ENCODE measurements at places on chromosomes 11 and 22.

DNA sequence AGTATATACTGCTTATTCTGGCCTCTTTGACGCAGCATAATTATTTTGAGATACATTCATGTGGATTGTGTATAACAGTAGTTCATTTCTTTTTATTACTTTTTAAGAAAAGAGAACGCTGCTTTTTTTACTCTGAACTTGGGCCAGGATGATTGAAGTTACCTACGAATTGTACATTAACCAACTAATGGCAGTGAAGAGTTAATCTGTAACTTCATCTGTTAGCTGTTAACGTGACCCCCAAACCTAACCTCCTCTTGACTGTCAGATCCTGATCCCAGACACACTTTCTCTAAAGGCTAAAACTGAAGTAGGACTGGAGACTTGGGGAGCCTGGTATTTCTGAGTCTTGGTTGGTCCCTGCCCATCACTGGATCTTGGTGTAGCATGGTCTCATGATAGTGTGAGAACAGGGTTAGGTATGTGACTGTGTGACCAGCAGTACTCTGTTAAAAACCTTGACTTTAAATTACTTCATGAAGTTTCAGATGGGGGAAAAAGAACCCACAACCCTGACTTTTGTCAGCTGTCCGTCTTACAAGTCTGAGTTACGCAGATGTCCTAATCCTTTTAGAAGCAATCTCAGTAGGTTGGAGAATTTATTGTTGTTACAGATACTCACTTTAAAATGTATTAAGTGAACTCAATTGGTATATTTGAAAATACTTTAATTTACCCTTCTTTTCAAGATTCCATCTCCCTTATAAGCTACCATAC lies 39.4 kb downstream of the C22orf31 start:
- DNase-seq: no peak

DNA sequence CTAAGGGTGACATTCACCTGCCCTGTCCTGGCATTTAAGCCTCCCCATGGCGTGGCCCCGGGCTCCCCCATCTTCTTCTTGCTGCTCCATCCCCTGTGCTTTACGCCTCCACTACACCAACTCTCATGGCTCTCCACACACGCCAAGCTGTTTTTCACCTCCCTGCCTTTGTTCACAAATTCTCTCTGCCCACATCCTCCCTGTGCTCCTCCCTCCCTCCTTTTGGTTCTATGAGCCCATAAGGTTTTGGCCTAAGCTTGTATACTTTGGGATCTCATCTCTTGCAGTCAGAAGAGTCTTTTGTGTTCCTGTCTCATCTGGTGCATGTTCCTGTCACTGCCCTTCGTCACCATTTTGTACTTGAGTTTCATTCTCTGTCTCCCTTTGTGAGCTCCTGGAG lies 4.6 kb upstream of the DNAL4 start:
- no peak for DNase-seq

GRCh38 chr11:116267146-116267545 lies 505.6 kb downstream of the BUD13 start:
- DNase-seq: no peak

- no peak for DNase-seq
Observed at GRCh38 chr11:78954696-78955095, 380.0 kb upstream of the NARS2 start.

DNA sequence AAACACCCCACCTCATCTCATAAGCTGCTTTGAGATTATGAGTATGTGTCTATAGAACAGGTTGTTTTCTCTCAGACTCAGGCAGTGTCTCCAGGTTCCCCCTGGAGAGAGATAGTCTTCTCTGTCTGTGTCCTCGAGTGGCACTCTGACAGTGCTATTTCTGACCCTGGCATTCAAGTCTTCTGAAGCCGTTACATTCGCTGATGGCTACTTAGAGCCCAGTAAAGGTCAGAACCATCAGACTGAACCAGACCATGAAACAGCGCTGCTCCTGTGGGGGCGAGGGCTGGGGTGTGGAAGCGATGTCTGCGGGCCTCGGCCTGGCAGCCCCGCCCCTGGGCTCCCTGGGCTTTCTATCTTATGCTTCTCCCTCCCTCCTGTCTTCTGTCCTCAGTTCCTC lies 23.5 kb downstream of the SHISA8 start:
- DNase-seq: no peak

- DNase-seq: no peak
Observed at GRCh38 chr11:126338346-126339055, 17.0 kb upstream of the ST3GAL4 start.

- no peak for DNase-seq
Observed at GRCh38 chr11:45556851-45557707, 108.3 kb downstream of the CHST1 start.

GRCh38 chr11:42841556-42841955 lies 470.2 kb upstream of the API5 start:
- DNase-seq: no peak

DNA sequence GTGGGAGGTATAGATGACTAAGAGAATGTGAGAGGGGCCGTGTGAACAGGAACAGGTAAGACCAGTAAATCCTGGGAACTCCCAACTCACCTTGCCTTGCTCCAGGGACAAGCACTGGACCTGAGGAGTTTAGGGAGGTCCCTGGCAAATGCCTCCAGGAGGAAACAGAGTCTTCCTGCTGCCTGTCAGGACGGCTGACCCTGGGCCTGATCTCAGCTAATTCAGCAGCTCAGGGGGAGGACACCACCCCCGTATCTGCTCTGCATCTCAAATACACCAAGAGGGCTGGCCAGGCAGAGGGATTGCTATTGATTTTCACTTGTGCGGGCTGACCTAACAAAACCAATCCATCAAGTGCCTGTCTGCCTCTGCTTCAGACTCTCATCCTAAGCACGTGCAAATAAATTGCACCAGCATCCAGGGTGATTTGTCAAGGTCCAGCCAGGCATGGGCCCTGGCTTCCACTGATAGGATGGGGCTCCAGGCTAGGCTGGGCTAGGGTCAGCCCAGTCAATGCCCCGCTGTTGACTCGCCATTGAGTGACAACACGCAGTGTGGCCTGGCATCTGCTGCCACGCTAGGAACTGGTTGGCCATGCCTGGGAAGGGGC lies 20.3 kb downstream of the UQCR10 start:
- DNase-seq: no peak

DNA sequence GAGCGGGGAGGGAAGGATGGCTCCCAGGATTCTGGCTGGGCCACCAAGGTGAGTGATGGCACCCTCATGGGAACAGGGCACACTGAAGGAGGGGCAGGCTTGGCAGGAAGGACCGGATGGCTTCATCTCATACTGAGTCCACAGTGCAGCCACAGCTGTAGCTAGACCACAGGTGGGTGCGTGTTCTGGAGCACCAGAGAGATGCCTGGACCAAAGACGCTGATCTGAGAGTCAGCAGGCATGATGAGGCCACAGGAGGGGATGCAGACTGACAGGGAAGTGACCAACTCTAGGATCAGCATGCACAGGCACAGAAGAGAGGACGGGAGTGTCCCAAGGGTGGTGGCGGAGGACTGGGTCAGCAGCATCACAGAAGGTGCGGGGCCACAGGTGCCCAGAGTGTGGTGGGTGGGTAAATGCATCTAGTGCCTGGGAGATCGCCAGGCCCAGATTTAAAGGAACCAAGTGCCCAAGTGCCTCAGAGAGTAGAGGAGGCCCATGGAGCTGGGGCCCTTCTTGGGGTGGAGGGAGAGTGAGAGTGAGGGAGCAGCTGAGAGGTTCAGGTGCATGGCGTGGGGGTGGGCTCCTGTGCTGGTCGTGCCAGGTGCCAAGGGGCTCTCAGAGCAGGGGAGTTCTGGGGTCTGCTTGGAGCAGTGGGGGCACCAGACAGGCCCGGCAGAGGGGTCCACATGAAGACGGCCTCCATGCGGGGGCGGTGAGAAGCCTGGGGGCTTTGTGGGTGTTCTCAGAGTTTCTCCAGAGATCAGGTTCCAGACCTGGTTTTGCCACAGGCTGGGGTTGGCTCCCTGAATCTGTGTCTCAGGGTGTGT lies 113.7 kb downstream of the CEP164 start:
- DNase-seq: no peak

DNA sequence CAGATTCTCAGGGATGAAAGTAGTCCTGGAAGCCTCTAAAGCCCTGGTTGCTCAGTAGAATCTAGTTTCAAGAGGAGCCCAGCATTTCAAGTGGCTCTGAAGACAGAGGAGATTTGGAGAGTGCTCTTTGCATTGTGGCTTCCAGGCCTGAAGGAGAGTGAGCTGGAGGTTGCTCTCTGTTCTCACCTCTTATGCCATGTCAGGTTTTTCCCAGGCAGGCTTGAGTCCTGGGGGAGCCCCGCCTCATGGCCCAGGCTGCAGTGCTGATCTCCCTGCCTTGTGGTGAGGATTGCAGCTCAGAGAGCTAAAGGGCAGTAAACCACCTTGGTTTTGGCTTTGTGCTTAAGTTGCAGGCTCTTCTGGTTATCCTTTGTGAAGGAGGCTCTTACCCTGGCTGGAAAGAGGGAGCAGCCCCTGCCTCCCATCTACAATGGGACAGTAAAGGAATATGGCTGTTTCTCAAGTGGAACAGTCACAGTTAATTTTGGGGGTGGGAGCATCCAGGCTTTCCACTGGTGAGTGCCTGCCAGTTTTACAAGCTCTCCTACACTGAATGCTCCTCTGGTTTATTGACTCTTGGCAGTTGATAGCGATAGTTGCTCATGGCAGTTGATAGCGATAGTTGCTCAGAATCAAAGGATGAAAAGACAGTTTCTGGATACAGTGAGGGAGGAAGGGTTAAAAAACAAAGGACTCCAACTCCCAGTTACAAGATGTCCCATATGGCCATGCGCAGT lies 32.6 kb downstream of the RCOR2 start:
- no peak for DNase-seq

- no peak for DNase-seq
Observed at GRCh38 chr22:28938286-28938833, 55.0 kb downstream of the ZNRF3 start.

DNA sequence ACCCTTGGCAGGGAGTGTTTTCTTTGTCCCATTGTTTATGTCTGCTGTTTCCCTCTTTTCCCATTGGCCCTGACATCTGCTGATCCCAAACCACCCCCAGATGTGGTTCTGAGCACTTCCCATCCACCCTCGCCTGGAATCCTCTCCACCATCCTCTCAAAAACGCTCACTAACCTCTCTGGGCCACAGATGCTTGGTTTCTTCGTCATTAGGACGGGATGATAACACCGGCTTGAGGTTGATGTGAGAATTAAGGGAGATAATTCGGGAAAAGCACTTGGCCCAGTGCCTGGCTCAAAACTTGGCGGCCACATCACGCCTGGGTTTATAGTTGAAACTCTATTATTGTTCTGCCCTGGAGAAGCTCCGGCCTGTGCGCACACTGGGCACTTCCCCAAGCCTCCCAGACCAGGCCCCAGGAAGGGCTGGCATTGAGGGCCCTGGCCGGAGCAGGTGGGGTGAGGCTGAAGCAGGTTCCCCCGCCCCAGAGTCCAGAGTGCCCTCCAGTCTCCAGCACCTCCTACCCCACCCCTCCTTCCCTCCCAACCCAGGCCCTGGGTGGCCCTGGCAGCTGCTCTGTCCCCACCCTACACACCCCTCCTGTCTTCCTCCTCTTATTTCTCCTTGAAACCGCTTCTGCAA lies 63.7 kb downstream of the CYTH4 start:
- DNase-seq: no peak

GRCh38 chr11:62108017-62108750 lies 15.6 kb upstream of the INCENP start:
- DNase-seq: no peak

- DNase-seq: no peak
Observed at GRCh38 chr22:22113701-22114100, 130.9 kb upstream of the VPREB1 start.

DNA sequence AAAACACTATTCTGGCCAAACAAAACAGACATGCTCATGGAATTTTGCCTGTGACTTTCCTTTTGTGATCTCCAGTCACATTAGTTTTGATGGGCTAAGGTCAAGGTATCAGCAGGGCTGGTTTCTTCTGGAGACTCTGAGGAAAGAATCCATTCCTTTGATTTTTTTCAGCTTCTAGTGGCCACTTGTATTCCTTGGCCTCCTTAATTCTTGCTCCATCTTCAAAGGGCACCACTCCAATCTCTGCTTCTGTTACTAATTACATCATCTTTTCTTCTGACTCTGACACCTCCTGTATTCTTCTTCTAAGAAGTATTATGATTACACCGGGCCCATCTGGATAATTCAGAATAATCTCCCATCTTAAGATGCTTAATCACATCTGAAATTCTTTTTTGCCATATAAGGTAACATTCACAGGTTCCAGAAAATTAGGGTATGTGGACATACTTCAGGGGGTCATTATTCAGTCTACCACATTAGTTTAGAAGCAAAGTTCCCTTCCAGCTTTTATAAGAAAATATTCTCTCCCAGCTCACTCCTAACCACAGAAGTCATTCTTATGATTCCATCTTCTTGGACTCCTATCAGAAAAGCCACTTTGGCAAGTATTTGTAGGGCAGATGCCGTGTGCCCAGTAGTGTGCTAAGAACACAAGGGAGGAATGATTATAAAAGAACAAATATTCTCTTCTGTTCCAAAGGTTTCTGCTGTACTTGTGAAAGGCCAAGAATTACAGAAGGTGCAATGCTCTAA lies 56.4 kb upstream of the FSHB start:
- DNase-seq: no peak

- DNase-seq: no peak
Observed at GRCh38 chr11:111001986-111002611, 243.4 kb upstream of the POU2AF2 start.

GRCh38 chr11:10390375-10390774 lies 64.7 kb upstream of the AMPD3 start:
- DNase-seq: no peak

GRCh38 chr11:107018219-107018901 lies at the start of gene GUCY1A2:
GUCY1A2 (minus strand) TSS chr11:107018476; CDS start chr11:107018055, 421 bp downstream.
- no peak for DNase-seq

- no peak for DNase-seq
Observed at GRCh38 chr11:126512251-126512650, 156.8 kb downstream of the ST3GAL4 start.

DNA sequence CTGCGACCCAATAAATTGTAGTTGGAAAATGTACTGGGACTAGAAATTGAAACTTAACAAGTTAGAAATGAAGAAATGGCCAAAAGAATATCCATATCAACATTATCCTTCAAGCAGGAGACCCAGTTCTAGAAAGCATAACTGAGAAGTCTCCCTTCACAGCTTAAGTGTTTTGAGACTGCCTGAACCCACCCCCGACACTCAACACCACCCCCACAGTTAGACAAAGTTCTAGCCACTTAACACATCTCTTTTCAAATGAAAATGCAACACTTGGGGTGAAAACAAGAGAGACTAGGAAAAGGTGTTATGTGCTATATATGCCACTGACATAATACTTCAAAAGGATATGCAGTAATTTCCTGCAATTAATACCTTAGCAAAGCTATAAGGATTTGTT lies 184.5 kb downstream of the SOX6 start:
- no peak for DNase-seq

GRCh38 chr11:111735262-111736116 lies 30.7 kb downstream of the PPP2R1B start:
- DNase-seq: no peak

DNA sequence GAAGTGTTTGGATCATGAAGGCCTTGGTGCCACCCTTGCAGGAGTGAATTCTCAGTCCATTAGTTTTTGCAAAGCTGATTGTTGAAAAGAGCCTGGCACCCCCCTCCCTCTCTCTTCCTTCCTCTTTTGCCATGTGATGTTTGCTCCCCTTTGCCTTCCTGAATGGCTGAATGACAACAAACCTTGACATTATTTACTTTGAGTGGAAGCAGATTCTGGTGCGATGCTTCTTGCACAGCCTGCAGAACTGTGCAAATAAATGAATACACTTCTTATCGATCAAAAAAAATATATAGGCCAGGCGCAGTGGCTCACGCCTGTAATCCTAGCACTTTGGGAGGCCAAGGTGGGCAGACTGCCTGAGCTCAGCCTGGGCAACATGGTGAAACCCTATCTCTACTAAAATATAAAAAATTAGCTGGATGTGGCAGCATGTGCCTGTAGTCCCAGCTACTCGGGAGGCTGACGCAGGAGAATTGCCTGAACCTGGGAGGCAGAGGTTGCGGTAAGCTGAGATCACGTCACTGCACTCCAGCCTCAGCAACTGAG lies 2.0 kb upstream of the NARS2 start:
- DNase-seq: no peak
